Right forelimb (tissue), 1 donor: ENCODE measurements at places on chromosomes 11 and 22.

GRCh38 chr11:94754335-94754734 lies 13.8 kb upstream of the AMOTL1 start:
- DNase-seq, result no peak

GRCh38 chr11:59247531-59248227 lies 35.0 kb upstream of the MPEG1 start:
- DNase-seq, result no peak

DNA sequence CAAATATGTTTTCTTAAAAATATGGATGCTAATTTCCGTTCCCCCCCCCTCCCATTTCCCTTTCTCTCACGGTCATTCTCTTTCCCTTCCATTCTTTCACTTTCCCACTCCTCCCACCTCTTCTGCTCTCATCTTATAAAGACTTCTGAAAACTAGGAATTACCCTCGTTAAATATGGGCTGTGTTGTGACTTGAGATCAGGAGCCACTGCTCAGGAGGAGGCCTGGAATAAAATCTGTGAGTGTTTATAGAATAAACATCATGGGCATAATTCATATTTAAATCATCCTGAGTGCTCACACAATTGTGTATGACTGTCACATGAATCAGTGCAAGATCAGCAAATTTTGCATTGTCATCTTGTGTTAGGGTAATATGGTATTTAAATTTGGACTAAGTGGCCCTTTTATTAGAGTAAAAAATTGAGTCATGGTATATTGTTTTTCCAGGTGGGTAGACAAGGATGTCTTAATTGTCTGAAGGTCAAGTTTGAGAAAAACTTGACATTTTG lies 208.0 kb downstream of the DDX10 start:
- DNase-seq, result no peak

DNA sequence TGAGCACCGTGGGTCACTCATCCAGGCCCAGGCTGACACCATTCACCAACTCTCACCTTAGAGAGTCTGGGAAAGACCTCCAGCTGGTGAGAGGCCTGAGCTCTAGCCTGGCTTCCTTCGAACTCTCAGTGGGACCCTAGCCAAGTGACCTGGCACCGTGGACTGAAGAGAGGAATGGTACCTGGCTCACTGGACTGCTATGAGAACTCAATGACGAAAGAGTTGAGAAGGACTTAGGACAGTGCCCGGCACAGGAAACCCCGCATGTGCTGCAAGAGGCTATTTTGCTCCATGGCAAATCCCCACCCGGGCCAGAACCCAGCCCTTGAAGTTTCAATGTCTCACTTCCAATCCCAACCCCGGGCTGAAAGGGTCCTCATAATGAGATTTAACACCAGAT lies 605 bp upstream of the RAPSN start:
- no peak for DNase-seq

DNA sequence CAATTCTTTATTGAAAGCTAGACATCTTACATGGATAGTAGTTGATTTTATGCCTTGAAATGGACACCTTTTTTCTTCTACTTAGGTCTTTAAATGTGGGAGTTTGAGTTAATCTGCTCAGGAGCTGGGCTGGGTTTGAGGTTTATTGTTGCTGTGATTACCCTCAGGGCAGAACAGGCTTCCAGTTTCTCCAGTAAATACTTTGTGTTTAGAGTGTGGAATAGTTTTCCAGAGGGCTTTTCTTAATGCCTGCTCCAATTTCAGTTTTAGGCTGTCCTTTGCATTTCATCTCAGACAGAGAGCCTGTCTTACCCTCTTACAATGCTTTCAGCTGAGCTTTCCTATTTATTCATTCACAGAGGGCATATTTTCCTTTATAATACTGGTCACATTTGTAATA lies 69.9 kb upstream of the ADORA2A start:
- no peak for DNase-seq

DNA sequence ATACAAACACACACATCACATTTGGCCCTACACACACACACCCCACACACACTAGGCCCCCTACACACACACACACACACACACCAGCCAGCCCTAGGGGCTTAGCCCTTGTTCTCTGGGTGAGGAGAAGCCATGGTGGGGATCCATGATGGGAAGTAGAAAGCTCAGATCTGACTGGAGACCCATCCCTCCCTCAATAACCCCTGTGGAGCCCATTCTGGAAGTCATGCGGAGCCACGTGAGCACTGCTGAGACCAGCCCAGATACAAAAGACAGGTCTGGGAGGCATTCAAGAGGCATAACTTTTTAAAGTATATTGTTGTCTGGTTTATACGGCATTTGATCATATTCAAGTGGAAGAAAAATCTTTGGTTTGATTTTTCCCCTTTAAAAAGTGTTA lies 448.5 kb downstream of the SOX6 start:
- no peak for DNase-seq

GRCh38 chr22:31143038-31143437 lies 2.7 kb upstream of the PLA2G3 start:
- DNase-seq, result no peak

- DNase-seq, result no peak
Measured at GRCh38 chr11:1915795-1916131, 3.7 kb upstream of the TNNT3 start.

GRCh38 chr11:2270322-2271076 lies at the start of gene ASCL2:
Gene ASCL2, minus strand, starts transcription at chr11:2270588. Its CDS starts 256 bp downstream, at chr11:2270332.
- DNase-seq, result peak; percentile 58
